Ovary (tissue), 10 donors: ENCODE measurements at places on chromosomes 4 and X. TPM values are rescaled to one million over a fixed set of nuclear protein-coding genes. Genes with fewer than 3 reads are reported as not detected.

DNA sequence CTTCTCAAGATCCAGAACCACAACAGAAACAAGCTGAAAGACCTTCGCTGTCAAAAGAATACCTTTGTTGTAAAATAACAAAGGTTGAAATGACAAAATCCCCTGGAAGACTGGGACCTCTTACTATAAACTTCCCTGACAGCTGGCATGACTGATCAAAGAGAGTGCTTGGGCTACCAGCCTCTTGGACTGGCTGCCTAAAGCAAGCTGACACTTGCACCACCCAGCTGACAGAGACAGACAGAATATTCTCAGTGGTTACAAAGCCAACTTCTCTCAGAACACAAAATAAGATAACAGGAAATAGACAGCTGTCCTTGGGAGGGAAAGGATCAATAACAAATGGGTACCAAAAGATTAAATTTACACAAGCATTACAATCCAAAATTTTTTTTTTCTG, 241.7 kb upstream of the SPOCK3 start:
- DNase-seq, result no peak

DNA sequence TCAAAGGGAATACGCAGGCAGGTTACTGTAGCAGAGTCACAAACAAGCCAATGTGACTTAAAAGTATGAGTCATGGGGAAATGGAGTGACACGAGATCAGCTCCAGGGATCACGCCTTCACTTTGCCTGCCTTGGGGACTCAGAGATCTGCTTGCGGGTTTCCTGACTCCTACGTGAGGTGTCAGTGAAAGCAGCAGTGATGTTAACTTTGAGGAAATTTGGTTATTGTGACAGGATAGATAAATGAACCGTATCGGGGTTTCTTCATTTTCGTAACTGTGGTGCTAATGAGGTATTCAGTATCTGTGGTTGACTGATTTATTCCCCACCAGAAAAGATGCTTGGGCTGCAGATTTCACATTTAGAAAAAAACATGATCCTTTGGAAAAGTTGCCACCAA, 383.3 kb upstream of the ZFP42 start:
- DNase-seq, result no peak

- no peak for DNase-seq
These were observed 255 bp upstream of the CNOT6L start for GRCh38 chr4:77819404-77819842.

Gene SPP1
- total RNA-seq, result 58.3 TPM

Gene VEGFC
- total RNA-seq, result 3.2 TPM

Gene AMMECR1
- total RNA-seq, result 6.0 TPM
